ENCODE measurements at places on chromosomes 7 and 10. TPM values are rescaled to one million over a fixed set of nuclear protein-coding genes. Genes with fewer than 3 reads are reported as not detected.

DNA sequence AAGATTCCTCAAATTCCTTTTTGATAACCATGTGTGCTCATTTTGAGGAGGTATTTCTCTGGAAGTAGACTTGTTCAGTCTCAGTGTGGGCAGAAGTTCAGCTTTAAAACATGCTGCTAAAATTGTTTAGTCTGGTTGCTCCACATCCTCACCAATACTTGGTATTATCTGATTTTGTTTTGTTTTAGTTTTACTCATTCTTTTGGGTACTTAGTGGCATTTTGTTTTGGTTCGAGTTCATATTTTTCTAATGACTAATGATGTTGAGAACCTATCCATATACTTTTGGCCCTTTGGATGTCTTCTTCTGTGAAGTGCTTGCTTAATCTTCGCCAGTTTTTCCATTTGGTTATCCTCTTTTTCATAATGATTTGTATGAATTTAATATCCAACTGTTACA, 694.2 kb upstream of the FZD8 start:
- H3K27ac ChIP-seq, result peak overlapping the region; percentile 20
- H3K27me3 ChIP-seq, result no peaks in the 10 kb centered on the region
- no peak overlapping the region for H3K4me3 ChIP-seq
- peak; percentile 88 for DNase-seq
- H3K36me3 ChIP-seq, result no peaks in the 10 kb centered on the region

The CHRM2 gene
- 0.24 TPM for total RNA-seq

GRCh38 chr7:27576360-27576944, 86.2 kb downstream of the HIBADH start:
- peak; percentile 38 for DNase-seq
- no peaks in the 10 kb centered on the region for H3K27me3 ChIP-seq
- H3K4me3 ChIP-seq, result no peak overlapping the region
- H3K27ac ChIP-seq, result no peak overlapping the region

GRCh38 chr7:5388273-5388901, 35.2 kb downstream of the TNRC18 start:
- no peak overlapping the region for H3K27ac ChIP-seq
- no peaks in the 10 kb centered on the region for H3K4me1 ChIP-seq
- H3K4me3 ChIP-seq, result no peak overlapping the region
- DNase-seq, result no peak

- peaks cover 20% of the 10 kb centered on the region for H3K4me1 ChIP-seq
- no peaks in the 10 kb centered on the region for H3K27me3 ChIP-seq
- DNase-seq, result no peak
- peaks cover 67% of the 10 kb centered on the region for H3K36me3 ChIP-seq
- no peak overlapping the region for H3K4me3 ChIP-seq
Measured at GRCh38 chr7:6640246-6640721, 3.2 kb downstream of the ZNF316 start.

The GSDME gene
- total RNA-seq, result 12.9 TPM

GRCh38 chr10:107790271-107790670, 625.8 kb upstream of the SORCS1 start:
- no peak overlapping the region for H3K4me3 ChIP-seq
- no peaks in the 10 kb centered on the region for H3K36me3 ChIP-seq
- no peaks in the 10 kb centered on the region for H3K4me1 ChIP-seq
- H3K27ac ChIP-seq, result no peak overlapping the region

Data from SJSA1 (cell line).